Left ventricle myocardium inferior (tissue), 1 donor: ENCODE measurements at places on chromosomes 4 and X.

GRCh38 chr4:19402581-19403065 is 849.1 kb upstream of the SLIT2 start:
- DNase-seq = no peak

DNA sequence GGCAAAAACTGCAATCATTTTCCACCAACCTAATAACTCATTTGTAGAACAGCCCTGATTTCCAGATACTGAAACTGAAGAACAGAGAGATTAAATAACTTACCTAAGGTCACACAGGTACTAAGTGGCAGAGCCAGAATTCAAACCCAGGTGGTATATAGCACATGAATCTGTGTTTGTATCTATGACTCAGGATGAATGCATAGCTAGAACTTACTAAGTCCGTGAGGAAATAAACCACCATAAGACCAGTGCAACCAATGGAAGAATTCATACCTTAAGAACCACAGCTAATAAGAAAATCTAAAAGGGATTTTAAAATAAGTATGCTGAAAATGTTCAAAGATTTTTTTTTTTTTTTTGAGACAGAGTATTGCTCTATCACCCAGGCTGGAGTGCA is 1.5 kb upstream of the PLAC1 start:
- no peak for DNase-seq

DNA sequence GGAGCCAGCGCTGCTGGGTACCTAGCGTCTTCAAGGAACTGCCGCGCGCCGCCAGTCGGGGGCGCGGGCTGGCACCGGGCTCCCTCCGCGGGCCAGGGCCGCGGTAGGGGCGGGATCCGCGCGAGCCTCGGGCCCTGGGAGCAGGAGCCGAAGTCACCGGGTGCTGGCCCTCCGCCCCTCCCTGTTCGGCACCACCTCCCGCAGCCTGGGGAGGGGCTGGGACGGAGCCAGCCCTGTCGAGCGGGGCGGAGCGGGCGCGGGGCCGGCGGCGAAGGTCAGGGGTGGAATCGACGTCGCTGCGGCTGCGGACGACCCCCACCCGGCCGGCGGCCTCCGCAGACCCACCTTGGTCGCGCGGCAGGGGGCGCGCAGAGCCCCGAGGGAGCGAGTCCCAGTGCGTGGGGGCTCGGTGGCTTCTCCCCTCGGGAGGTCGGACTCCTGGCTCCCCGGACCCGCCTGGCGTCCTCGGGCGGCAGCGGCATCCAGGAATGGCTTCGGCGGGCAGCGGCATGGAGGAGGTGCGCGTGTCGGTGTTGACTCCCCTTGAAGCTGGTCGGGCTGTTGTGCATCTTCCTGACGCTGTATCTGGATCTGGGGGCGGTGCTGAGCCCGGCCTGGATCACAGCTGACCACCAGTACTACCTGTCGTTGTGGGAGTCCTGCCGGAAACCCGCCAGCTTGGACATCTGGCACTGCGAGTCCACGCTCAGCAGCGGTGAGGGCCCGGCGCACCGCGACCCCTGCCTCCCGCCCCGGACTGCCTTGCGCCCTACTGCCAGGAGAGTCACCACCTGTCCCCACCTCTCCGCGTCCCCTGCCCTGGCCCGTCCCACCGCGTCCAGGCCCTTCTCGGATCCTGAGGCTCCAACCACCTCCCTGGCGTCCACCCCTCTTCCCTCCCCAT is 50.5 kb upstream of the FAM47C start:
- DNase-seq = no peak

GRCh38 chrX:5726224-5726623 is 502.4 kb downstream of the NLGN4X start:
- no peak for DNase-seq

GRCh38 chr4:124861761-124862160 is 149.2 kb upstream of the ANKRD50 start:
- DNase-seq = no peak
